ENCODE measurements at places on chromosomes 6 and 20.

DNA sequence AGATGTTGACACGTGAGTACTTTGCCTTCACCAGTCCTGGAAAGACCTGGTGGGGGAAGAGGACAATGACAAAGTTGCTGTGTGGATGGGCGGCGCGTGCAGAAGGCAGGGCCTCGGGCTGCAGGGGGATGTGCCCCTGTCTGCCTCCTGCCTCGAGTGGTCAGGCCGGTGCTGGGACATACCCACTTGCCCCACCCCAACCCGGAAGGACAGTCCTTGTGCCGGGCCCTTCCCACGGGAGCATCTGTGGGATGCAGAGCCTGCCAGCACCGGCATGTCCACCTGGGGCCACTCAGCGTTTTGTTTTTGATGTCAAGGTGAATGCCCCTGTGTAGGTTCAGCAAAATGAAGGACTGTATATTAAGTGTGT, 60.5 kb upstream of the BHLHE23 start:
- DNase-seq, result no peak

DNA sequence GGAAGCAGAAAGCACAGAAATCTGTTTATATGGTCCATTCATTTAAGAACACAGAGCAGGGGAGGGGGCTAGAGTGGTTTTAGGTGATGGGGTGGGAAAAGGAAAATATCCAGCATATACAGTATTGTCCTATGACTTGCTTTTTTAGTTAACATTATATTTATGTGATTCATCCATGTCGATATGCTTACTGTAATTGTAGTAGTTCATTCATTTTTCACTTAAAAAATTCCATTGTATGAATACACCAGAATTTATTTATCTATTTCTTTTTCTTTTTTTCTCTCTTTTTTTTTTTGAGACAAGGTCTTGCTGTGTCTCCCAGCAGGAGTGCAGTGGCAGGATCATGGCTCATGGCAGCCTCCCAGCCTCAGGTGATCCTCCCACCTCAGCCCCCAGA, 9.6 kb upstream of the PRIM2 start:
- DNase-seq, result no peak

DNA sequence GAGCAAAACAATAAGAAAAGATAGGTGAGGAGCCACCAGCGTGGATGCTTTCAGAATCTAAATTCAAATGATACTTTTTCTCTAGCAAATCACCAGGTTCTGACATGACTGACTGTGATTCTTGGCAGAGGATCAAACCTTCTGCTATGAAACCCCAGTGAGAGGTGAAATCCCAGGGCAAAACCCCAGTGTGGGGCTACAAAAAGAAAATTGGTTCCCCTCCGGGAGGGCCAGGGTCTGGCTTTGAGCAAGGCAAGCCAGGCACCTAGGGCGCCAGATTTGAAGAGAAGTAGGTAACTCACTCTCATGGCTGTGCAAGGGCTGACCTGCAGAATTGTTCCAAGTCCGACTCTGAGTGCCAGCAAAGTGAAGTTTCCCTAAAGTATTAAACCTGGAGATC, 20.2 kb upstream of the RALGAPA2 start:
- no peak for DNase-seq

GRCh38 chr6:151263967-151264366, 24.2 kb downstream of the AKAP12 start:
- DNase-seq, result no peak

- DNase-seq, result no peak
Observed at GRCh38 chr6:51827580-51827979, 259.8 kb downstream of the PKHD1 start.

DNA sequence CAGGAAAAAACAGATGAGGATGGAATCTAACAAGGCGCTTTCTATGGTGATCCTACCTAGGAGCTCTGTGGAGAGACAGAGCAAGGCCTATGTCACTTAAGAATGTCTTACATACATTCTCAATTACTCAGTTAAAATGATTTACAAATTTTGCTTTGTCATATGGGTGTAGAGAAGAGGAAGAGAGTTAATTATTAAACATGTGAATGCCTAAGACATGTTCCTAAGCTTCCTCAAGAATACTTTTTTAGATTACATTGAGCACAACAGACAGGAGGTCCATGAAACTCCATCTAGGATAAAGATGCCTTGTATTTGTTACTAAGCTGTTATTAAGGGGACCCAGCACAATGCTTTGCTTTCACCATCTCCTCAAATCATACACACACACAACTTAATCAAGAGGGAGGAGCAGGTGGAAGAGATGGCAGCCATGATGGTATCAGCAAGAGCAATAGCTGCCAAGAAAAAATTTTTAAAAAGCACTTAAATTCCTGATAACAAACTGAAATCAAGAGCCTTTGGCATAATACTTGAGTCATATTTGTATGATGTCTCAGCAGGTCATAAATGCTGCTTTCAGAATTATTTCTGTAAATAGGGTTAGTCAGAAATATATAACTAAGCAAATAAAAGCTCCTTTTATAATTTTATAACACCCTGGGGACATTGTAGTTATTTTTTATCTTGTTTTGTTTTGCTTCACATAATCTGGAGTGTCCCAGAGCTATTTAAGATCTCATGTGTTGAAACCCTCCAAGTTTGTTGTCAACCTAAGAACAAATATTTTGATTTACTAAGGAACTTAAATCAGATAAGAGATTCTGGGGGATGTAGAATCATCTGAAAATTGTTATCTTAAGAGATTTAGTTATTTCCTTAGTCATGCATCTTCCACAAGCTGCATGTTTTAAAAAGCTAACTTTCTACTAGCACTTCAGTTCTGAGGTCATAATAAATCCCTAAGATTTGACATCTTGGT, 70.0 kb upstream of the CD2AP start:
- no peak for DNase-seq

DNA sequence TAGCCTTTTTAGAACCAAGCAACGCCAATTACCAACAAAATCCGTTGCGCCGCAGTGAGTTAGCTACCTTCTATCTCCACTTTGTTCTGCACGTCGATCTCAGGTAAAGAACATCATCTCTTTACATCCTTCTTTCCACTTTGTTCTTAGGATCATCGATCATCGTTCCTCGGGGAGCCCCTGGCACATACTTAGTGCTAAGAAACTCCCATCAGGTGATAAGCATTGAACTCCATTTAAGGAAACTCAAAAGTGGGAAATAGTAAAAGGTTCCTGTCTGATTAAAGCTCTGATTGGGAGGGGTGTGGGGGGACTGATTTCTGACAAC, 227.0 kb upstream of the PRSS16 start:
- no peak for DNase-seq

- no peak for DNase-seq
Observed at GRCh38 chr20:38863024-38863851, 57.7 kb downstream of the PPP1R16B start.

GRCh38 chr20:21395666-21396598, 1.4 kb downstream of the NKX2-4 start:
- peak; percentile 21 for DNase-seq

- DNase-seq, result no peak
Observed at GRCh38 chr6:144302701-144303372, 17.7 kb downstream of the UTRN start.

GRCh38 chr6:137102050-137102848, 57.5 kb upstream of the IL20RA start:
- DNase-seq, result no peak

- DNase-seq, result peak; percentile 54
Observed at GRCh38 chr6:26286168-26286877, 78.7 kb upstream of the BTN3A2 start.

DNA sequence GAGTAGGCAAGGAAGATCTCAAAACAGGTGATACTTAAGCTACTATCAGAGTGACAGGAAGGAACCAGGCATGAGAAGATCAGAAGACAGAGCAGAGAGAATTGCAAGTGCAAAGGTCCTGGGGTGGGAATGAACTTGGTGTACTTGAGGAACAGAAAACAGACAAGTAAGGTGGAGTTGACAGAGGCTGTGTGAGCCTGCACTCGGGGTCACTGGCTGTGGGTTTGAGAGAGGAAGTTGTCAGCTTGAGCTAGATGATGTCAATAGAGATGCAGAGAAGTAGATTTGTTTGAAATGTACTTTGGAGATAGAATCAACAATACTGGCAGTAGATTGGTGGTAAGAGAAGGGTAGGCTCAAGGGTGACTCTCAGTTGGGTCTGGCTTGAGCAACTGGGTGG, 209.5 kb downstream of the CLIC5 start:
- DNase-seq, result no peak

- no peak for DNase-seq
Observed at GRCh38 chr20:44079291-44079690, 107.7 kb downstream of the JPH2 start.

DNA sequence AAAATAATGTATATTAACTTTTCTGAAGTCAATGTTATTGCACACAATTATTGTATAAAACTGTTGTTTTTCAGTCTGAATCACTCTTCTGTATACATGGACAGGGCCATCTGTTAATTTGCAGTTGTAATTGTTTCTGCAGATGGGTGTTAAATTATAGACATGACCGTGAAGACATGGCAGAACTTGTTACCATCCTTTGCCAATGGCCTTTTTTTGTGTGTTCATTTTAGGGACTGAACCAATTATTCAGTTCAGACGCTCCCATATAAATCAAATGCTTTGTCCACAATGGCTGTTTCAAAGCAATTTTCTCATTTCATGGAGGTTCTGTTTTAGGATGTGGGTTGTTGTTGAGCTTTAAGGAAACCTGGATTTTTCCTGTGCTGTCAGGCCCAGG, 533.7 kb downstream of the DOK5 start:
- DNase-seq, result no peak

DNA sequence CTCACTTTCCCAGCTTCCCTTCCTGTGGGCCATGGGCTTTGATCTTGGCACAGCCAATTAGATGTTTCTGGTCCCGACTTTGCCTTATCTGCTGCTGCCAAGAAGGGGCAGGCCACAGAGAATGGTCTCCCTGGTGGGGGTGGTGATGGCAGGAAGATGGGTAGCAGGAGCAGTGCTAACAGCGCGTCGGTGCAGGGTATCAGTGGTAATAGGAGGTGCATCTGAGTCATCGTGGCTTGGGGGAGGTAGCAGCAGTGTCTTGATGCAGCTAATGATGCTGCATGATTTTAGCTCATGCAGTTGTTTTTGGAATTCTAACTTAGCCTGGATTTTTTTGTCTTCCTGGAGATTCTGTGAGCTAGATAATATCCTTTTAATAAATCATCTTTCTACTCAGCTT, 18.9 kb upstream of the MAS1 start:
- no peak for DNase-seq

- no peak for DNase-seq
Observed at GRCh38 chr6:167987396-167988153, 9.9 kb upstream of the KIF25 start.

DNA sequence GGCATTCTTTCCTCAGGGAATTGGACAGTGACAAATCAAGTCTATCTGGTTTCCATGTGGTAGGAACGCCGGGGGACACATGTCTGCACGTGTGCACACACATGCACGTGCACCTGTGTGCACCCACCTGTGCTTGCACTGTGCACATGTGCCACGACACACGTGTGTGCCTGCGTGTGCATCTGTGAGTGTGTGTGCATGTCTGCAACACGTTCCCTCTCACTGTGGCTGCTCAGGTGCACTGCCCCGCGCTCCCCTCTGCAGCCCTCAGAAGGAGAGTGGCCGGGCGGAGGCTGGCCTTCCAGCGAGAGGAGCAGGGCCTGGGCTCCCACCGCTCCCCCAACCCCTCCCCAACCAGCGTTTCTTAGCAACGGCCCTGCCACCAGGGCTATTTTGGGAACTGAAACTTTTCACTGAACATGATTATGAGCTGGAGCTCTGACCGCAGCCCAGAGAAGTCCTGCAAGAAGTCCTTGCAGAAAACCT, 147.8 kb downstream of the PHACTR3 start:
- DNase-seq, result no peak

DNA sequence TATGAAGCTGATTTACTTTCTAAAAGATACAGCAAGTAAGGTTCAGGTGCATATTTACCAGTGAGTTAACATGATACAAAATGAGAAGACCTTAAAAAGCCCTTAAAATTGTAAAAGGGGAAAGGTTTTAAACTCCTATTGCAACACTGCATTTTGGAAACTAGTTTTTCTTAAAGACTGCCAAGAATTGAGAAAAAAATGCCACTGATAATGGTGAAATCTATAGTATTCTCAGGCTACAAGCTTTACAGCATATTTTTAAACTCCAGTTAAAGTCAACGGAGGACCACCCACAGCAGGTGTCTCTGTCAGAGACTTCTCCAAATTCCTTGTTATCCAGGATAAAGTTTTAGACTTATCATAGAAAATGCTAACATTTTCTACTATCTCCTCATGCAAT, 53.6 kb downstream of the ELOVL5 start:
- DNase-seq, result no peak

GRCh38 chr6:96812077-96812703, 25.1 kb downstream of the GPR63 start:
- DNase-seq, result no peak

GRCh38 chr6:47137073-47137472, 94.9 kb upstream of the ADGRF1 start:
- no peak for DNase-seq

- no peak for DNase-seq
Observed at GRCh38 chr6:139904158-139904533, 529.7 kb upstream of the CITED2 start.

DNA sequence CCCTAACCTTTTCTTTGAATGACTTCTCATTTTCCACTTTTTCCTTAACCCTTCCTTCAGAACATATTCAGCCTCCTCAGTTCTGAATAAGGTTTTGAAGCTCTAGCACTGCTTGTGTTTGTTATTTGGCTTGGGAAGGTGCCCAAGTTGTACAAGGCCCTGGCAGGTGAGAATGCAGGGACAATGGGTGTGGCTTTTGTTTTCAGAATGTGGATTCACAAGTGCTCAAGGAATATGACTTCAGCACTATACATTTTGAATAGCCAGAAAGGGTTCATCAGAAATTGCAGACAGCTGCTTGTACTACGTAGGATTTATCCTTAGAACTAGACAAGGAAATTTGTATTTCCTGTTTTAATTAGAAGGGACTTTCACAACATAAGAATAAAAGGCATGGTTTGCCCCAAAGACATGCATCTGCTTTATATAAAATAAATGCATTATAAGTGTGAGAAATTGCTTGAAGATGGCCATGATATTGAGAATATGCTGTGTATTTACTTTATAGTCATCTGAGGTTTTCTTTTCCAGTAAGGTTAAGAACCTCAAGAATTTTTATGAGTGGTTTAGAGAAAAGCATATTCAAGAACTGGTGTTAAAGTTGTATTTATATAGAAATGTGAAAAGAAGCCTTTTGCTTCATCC, 29.3 kb upstream of the PRDM1 start:
- no peak for DNase-seq

- no peak for DNase-seq
Observed at GRCh38 chr20:6122873-6123648, at the start of gene FERMT1. Gene FERMT1, minus strand, starts transcription at chr20:6123030. Its CDS starts 3,476 bp downstream, at chr20:6119554.

DNA sequence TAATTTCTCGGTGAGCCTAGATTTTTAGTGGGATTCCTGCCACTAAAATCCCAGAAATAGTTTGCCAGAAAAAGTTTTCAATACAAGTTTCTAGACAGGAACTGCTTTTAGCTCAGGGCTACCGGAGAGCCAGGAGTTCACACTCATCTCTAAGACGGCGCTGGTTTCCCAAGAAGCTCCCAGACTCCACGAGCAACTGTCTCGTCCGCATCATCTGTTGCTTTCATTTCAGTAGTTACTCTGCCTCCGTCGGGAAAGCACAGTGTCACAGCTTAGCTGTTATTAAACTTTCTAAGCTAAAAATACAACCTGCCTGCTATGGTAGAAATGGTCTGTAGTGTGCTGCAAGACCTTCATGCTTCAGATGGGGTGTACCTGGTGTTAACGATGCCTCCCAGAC, 197.3 kb upstream of the SNX9 start:
- DNase-seq, result no peak

- no peak for DNase-seq
Observed at GRCh38 chr6:98840996-98841513, 6.7 kb downstream of the POU3F2 start.
